AG09309 (cell line): ENCODE measurements at places on chromosomes 6 and 20.

DNA sequence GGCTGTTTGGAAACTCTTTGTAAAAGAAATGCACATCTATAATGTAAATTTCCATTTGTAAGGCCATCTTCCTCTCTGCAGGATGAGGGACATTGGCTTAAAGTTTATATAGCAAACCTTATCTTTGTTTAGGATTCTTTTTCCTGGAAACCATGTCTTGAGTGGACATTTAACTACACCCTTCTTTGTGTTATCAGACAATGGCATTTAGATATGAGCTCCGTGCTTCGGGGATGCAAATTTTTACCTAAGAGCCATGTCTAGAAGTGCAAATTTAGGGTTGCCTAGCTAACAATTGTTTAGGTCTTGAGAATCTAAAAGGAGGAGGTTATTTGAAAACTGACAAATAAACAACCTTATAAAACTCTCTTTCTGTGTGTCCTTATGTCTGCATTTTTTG is 623.8 kb downstream of the MMUT start:
- no peak for DNase-seq

GRCh38 chr6:8642131-8642530 is 206.8 kb upstream of the SLC35B3 start:
- DNase-seq = no peak

- no peak for DNase-seq
Observed at GRCh38 chr20:768426-768978, at the start of gene SLC52A3. TSS of gene SLC52A3 (minus strand) at chr20:768500. CDS start at chr20:765774, 2,726 bp downstream.

DNA sequence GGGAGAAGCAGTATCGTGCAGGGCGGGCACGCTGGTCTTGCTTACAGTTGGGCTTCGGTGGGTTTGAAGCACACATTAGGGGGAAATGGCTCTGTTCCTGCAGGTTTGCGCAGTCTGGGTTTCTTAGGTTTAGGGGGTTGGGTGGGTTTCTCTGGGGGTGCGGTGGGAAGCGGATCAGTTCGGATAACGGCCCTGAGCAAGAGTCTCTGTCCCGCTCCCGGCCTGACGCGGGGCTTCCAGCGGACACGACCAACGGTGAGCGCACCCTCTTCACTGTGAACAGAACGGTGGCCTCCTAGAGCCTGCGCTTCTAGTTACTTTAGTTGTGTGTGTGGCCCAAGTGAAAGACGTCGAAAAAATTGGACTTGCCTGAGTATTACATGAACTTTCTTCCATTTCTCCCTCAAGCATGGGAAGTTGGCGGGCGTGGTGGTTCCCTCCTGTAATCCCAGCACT is 635 bp upstream of the ELOVL2 start:
- no peak for DNase-seq

DNA sequence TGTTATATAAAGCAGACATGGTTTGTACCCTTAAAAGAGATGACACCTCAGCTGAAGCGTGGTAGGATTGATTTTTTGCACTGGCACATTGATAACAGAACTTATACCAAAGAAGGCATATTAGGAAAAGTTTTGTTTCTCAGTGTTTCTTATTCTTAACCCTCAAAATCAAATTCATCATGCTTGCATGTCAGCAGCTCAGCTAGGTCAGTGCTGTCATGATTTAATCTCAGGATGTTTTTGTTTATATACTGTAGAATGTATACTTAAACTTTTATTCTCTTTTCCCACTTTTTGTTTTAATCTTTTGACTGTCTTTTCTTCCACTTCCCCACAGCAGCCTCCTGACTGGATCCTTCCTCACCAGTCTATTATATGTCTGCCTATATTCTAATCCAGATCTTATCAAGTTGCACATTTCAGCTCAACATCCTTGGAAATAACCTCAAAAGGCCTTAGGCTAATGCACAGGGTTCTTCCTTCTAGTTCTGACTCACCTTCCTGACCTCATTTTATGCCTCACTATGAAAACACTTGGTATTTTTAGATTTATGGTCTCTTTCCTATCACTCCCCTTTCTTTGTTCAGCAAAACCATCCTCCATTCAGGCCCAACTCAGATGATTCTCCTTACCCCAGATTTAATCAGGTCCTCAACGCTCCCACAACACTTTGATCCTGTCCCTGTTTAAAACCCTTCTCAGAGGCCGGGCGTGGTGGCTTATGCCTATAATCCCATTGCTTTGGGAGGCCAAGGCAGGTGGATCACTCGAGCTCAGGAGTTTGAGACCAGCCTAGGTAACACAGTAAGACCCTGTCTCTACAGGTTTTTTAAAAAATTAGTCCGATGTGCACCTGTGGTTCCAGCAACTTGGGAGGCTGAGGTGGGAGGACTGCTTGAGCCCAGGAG is 7.2 kb downstream of the HEBP2 start:
- peak; percentile 28 for DNase-seq

DNA sequence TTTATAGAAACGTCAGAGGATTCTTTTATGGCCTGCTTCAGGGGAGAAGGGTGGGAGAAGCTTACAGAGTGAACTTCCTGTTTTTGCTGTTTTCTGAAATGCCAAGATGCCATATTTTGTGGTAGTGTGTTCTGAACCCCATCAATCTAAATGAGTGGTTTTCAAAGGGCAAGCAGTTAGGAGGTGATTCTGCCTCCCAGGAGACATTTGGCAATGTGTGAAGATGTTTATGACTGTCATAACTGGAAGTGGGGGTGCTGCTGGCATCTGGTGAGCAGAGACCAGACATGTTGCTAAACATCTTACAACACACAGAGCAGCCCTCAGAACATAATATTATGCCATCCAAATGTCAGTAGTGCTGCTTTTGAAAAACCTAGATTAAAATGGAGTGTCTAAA is 6.0 kb upstream of the PRL start:
- no peak for DNase-seq

DNA sequence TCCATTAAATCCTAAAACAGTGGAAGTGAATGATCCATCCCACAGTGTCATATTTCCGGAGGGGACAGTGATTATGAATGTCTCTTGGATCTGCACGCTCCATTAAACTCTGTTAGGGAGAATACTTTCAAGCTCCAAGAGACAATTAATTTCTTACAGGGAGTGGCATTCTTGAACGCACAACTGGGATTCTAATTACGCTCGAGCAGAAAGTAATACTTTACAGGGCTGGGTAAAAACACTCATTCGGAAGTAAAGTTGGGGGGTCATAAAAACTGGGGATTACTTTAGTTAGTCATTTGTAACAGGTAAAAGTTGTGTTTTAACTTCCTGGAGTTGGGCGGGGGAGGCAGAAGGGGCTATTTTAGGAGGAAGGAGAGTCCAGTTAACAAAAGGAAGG is 151.8 kb downstream of the ZFP64 start:
- DNase-seq = no peak

DNA sequence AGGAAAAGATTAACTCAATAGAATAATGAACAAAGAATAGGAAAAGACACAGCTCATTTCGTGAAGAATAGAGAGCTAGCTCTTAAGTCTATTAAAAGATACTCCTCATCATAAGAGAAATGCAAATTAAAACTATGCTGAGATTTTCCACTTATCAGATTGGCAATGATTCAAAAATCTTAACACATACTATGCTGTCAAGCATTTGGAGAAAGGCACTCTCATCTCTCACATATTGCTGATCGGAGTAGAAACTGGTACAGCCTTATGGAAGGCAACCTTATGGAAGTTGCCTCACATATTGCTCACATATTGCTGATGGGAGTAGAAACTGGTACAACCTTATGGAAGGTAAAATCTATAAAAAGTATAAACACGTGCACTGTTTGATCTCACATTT is 21.4 kb upstream of the PLAGL1 start:
- DNase-seq = no peak

DNA sequence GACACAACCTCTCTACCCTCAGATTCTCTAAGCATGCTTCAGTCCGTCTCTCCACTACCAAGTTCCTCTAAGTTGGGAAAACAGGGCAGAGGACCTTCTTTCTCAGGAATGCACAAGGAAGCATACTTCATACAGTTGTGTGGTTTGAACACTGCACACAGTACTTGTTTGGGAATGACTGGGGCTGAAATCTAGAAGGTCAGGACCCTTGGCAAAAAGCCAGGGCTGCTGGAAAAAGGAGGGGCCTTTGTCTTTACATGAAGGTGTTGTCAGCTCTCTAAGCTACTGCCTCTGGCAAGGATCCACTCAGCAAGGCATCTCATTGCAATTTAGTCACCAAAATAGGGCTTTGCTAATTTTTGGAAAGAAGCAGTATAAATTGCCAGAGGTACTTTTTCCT is 20.7 kb upstream of the HEY2 start:
- DNase-seq = no peak

GRCh38 chr6:45830441-45831139 is 185.1 kb downstream of the CLIC5 start:
- no peak for DNase-seq

DNA sequence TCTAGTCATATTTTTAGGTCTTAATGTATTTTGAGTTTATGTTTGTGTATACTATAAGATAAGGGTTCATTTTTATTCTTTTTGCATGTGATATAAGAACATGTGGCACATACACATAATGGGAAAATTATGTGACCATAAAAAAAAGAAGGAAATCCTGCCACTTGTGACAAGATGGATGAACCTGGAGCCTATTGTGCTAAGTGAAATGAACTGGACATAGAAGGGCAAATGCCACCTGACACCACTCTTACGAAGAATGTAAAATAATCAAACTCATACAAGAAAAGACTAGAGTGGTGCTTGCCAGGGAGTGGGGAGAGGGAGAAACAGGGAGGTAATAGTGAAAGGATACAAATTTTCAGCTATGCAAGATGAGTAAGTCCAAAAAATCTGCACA is 126.1 kb downstream of the PLEKHG1 start:
- DNase-seq = no peak

DNA sequence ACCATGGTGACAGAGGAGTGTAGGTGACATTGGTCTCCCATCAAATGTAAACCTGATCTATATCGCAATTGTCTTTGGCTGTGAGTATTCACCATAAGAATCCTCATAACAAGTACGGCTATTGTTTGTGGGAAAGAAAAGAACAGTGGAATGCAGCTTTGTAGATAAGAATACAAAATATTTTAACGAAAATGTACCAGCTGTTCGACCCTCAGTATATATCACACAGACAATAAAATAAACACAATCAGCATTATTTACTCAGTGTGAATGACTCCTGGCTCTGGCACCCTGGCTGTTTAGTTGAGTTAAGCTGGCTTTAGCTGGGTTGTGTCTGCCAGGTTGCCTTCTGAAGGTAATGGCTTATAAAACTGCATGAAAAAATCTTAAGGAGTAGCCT is 43.4 kb downstream of the SNRNP48 start:
- DNase-seq = no peak

- no peak for DNase-seq
Observed at GRCh38 chr6:6659600-6660327, 71.2 kb downstream of the LY86 start.

- no peak for DNase-seq
Observed at GRCh38 chr20:8587810-8588209, 455.7 kb downstream of the PLCB1 start.

GRCh38 chr6:149065658-149066556 is 251.6 kb upstream of the TAB2 start:
- DNase-seq = no peak

- DNase-seq = no peak
Observed at GRCh38 chr6:34490390-34491090, 24.7 kb downstream of the PACSIN1 start.
